Activated effector memory CD4-positive, alpha-beta T cell treated with anti-CD3 and anti-CD28 coated beads, Interleukin-2, amount 50 U/mL, for 16 hours (primary cell): ENCODE measurements at places on chromosomes 3 and 15.

GRCh38 chr15:25246641-25247406, 192.0 kb downstream of the UBE3A start:
- DNase-seq: peak; percentile 50

DNA sequence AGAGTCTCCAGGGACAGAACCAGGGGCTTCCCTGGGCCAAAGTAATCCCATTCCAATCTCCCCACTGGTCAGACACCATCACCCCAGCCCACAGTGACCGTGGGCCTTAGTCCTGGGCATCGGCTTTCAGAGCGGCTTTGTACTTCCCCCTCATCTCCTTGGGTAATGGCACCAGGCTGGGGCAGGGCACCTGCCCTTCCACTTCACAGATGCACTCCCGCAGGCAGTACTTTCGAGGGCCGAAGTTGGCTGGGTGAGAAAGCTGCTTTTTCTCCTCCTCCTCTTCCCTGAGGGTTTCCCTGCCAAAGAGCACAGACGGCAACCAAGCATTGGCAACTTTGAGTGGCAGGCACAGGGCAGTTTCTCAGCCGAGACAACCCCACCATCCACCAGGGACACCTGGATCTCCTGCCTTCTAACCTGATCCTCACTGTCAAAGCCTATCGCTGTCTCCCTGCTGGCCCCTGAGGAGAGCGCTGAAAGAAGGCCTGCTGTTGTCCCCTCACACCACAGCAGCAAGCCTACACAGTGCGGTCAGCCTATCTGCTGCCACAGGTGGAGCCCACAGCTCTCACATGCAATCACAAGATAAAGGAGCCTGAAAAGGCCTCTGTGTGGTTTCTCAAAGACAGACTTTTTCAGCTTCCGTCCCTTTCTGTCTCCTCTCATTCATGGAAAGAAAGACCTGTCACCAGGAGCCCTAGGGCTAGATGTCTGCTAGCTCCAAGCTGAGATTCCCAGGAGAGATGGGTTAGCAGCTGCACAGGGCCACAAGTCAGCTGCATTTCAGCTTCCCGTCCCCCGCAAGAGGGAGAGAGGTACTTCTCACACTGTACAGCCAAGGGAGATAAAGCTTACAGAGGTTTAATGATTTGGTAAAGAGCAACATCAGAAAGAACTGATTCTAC, 12.5 kb downstream of the MRPS25 start:
- DNase-seq: no peak

DNA sequence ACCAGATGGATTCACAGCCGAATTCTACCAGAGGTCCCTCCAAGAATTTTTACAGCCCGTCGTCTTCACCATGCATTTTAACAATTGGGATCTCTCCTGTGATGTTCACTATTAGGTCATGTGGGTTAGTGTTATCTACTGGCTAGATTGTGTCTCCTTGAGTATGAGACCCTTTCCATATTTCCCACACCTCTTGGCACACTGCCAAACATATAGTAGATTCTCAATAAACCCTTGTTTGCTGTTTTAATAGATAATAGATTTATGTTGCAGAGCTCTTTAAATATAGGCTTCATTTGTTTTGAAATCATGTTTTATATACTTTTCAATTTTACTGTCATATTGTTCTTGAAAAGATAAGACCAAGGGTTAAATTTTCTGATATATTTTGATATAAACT, 34.9 kb upstream of the ADGRG7 start:
- DNase-seq: no peak

DNA sequence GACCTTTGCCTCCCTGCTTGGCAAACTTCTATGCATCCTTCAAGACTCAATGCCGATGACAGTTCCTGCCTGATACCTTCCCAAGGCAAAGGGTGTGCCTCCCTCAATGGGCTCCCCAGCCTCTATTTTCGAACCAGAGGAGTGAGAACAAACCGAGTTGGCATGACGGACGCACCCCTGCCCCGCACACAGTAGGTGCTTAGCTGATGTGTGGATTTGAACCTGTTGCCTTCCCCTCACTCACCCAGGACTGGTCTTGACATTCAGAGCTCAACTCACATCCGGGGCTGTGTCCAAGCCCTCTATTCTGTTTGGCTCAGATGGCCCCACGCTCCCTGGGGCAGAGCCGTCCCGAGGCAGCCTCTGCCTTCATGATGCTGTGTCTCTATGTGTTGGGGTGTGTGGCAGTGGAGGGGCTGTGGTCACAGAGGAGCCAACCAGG, 52.2 kb upstream of the SLC6A11 start:
- DNase-seq: no peak

DNA sequence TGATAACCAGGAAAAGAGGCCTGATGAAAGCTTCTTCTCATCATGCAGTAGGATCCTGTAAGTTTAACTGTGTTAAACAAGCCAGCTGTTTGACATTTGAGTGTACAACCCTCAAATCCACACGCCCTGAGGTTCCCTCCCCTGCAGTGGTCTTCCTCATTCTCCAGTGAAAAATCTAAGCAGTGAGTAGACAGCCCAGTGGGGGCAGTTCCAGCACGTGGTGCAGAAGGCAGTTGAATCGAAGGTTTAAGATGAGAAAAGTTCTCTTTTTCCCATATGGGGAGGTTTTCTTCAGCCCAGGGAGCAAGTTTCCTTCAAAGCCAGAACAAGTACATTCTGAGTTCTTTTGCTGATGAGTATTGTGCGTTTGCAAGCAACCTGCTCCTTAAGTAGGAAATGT, 174.5 kb downstream of the NR2F2 start:
- DNase-seq: no peak

GRCh38 chr3:170523248-170523647, 62.6 kb downstream of the SLC7A14 start:
- DNase-seq: no peak
